ENCODE measurements at places on chromosomes 16 and 17.

- DNase-seq: no peak
Observed at GRCh38 chr17:65666876-65667321, 105.5 kb upstream of the AXIN2 start.

DNA sequence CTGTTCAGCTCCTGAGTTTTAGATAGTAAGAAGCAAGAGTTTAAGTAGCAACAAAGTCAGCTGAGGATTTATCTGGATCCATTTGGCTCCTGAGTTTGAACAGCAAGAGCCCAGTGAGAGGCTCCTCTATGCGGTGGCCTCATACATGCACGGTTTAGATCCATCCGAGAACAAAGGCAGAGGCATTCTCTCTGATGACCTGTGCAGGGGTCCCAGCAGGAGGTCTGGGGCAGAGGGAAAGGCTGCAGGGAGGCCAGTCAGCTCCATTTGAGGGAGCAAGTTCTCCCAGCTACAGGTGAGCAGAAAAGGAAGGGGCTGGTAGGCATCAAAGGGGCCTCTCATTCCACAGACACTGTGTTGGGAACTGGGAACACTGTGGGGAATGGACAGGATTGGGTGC lies 16.5 kb downstream of the PITPNM3 start:
- no peak for DNase-seq

DNA sequence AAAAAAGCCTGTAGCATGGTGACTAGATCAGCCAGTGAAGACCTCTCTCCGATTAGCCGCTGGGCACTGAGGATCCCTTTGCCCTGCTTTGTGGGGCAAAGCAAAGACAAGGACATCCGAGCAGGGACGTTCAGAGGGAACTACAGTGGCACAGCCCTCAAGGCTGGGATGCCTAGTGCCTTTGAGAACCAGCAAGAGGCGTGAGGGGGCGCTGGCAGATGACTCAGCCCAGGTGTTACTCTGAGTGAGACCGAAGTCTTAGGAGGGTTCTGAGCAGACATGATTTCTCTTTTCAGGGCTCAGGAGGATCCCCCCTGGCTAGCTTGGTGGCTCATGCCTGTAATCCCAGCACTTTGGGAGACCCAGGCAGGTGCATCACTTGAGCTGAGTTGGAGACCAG lies 178.6 kb downstream of the CPPED1 start:
- no peak for DNase-seq

- no peak for DNase-seq
Observed at GRCh38 chr17:13477180-13477611, 124.5 kb downstream of the HS3ST3A1 start.

DNA sequence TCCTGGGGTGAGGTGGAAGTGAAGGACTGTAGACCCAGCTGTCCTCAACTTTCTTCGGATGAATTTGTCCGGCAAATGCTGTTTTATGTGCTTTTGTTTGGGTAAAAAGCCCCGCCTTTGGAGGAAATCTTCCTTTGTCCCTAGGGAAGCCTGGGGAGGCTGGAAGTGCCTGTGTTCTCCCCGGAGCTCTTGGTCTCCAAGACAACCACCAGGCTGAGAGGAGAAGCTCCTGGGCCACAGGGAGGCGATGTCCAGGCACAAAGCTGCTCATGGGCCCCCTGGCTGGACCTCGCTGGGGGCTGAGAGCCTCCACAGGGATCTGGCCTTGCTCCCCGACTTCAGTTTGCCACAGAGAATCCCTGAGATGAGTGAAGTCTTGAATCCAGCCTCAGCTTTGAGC lies 293.1 kb upstream of the N4BP1 start:
- no peak for DNase-seq

DNA sequence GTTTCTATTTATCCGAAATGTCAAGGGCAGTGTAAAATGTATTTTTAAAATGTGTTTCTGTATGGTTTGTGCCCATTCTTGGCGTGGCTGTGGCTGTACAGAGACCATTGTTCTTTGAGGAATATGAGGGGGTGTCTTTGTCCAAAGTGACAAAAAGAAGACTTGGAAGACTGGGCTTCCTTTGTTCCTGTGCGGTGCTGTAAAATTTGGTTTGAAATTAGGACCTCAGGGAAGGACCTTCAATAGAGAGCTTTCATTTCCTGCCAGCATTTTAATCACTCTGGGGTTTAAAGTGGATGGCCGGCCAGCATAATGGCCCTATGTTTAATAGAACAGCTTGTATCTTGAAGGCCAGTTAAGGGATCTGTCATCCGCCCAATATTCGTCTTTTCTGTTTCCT lies 190.1 kb upstream of the TBX2 start:
- DNase-seq: no peak

DNA sequence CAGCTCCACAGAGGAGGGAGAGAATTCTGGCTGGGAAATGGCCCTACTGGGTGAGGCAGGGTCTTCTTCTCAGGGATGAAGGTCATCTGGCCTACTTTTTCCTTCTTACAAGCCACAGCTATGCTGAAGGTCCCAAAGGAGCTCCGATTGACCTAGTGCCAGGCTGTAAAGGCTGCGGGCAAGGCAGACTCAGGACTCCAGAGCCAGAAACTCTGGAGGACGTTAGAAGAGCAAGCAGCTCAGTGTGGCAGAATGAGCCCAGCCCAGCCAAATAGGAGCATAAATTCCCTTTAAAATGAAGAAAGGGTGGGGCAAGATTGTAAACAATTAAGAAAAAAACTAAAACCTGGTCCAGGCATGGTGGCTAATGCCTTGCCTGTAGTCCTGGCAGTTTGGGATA lies 20.1 kb upstream of the CNOT1 start:
- DNase-seq: no peak

GRCh38 chr16:85211271-85211801 lies 99.1 kb upstream of the CIBAR2 start:
- DNase-seq: peak; percentile 71

DNA sequence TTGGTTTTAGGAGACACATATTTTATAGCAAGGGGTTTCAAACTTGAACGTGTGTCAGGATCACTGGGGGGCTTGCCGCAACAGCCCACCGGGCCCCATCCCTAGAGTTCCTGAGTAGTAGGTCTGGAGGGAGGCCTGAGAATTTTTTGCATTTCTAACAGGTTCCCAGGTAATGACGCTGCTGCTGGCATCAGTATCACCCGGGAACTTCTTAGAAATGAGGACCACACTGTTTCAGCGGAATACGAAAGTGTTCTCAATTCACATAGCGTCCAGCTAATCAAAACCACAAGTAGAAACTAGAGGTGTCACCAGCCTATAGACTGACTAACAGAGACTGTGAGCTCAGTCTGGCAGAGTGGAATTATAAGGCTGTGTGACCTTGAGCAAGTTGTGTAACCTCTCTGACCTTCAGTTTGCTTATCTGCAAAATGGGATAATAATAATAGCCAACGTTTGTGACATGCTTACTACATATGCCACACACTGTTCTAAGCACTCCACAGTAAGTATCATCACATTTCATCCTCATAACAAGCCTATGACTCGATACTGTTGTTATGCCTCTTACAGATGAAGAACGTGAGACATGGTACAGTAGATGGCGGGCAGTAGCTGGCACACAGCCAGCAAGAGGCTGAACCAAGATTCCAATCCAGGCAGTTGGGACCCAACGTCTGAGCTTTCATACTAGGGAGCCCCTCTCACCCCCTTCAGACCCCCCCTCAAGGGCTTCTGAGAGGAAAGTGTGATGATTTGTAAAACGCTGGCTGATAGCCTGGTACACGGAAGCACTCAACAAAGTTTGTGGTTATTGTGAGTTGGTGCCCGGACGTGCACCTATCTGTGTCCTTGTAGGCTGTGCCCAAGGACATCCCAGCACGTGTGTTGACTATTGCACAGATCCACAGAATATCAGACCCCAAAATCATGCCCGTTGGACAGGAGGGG lies 4.6 kb upstream of the ICAM2 start:
- DNase-seq: peak; percentile 26

DNA sequence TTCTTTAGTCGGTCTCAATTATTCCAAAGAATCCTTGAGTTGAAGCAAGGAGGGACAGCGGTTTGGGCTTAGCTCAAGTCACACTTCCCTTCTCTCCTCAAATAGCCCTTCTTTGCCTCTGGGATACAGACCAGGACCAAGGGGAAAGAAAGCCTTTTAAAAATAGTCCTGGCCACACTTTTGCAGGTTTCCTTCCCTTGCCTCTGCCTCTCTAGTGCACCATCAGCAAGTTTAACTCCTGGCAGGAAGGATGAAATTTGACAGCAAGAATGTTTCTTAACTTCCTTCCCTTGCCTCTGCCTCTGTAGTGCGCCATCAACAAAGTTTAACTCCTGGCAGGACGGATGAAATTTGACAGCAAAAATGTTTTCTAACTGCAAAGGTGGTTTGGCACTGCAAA lies 7.2 kb upstream of the G6PC1 start:
- DNase-seq: no peak

GRCh38 chr16:79508294-79508693 lies 92.2 kb downstream of the MAF start:
- DNase-seq: no peak

GRCh38 chr17:67390646-67391361 lies 13.7 kb downstream of the PITPNC1 start:
- DNase-seq: no peak

GRCh38 chr17:8072729-8073461 lies 14.6 kb downstream of the ALOX12B start:
- DNase-seq: no peak

DNA sequence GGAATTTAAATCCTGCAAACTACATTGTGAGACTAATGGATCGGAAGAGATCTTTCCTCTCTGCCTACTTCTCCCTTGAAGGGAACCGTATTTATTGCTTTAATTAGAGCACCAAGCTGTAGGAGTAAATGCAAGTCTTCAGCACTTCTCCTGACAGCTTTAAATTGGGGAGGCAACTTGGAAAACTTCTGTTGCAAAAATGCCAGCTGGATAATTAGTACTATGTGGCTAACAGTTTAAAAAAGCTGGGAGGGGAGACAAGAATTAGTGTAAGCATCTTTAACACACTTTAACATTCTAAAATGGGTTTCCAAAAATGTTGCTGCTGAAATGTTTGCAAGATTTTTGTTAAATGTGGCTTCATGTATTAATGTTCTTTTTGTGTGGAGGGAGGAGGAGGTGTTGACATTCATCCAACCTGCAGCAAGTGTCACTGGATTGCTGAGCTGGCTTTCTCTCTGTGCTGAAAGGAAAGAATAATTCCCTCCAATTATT lies 108.5 kb downstream of the PCTP start:
- DNase-seq: no peak

GRCh38 chr17:63624531-63624880 lies 2.3 kb downstream of the MAP3K3 start:
- no peak for DNase-seq

- no peak for DNase-seq
Observed at GRCh38 chr17:50630524-50631194, 4.0 kb upstream of the ABCC3 start.

- DNase-seq: no peak
Observed at GRCh38 chr17:76597156-76598003, 11.7 kb upstream of the ST6GALNAC2 start.

DNA sequence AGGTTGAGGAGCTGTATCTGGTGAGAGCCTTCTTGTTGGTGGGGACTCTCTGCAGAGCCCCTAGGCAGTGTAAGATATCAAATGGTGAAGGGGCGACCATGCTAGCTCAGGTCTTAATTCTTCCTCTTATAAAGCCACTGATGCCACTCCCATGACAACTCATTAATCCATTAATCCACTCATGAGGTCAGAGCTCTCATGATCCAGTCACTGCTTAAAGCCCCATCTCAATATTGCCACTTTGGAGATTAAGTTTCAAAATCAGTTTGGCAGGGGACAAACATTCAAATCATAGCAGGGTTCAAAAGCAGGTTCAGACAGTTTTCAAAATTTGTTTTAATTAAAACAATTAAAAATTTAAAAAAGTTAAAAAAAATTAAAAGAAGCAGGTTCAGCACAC lies 13.1 kb upstream of the SPECC1 start:
- DNase-seq: no peak

DNA sequence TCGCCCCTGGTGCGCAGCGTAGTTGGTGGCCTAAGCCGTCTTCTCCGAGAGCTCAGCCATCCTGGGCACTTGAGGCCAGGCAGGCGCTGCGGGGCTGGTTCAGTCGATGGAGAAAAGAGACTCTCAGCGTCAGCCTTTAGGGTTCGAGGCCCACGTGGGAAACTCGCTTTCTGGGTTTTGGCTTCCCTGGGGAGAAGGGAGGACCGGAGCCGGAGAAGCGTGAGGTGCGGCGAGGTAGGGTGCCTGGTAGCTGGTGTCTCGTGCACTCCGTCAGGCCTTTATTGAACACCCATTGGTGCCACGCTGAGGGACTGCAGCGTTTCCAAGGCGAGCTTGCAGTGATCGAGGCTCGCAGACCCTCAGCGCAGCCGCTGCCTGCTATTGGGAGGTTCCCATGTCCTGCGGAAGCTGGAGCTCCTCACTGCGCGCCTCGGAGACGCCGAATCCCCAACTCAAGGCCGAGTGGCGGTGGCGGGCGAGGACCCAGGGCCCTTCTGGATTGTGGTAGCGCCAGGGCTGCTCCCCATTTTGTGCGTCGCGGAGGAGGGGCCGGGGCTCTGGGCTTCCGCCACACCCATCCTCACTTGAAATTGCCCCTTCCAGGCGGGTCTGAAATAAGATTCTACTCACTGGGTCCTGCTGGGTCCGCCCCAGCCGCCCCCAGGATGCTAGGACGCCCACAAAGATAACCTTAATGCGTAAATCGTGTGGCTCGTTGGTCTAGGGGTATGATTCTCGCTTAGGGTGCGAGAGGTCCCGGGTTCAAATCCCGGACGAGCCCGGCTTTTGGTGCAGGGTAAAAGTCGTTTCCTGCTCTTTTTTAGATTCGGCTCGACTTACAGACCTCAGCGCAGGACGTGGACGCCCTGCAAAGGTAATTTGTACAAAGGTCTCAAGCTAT lies 1.2 kb downstream of the OR1F1 start:
- DNase-seq: no peak

GRCh38 chr17:34201767-34202166 lies 53.3 kb upstream of the CCL2 start:
- DNase-seq: no peak

- no peak for DNase-seq
Observed at GRCh38 chr17:75245011-75245410, 16.4 kb downstream of the GGA3 start.

- no peak for DNase-seq
Observed at GRCh38 chr16:17457997-17458396, 12.8 kb downstream of the XYLT1 start.

DNA sequence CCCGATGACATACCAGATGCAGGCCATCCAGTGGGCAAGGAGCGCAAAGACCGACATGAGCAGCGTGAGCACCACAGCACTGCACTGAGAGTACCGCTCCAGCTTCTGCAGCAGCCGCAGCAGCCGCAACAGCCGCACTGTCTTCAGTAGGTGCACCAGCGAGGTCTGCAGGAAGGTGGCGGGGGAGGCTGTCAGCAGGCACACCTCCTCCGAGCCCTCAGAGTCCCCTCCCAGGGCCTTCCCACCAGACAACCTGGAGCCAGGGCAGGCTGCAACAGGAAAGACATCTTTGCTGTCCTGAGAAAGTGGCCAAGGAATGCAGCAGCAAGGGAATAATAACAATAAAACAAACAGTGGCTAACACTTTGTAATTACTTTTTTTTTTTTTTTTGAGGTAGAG lies 9.1 kb downstream of the KCNH4 start:
- no peak for DNase-seq
